ENCODE measurements at places on chromosomes 4 and X.
A peak's percentile ranks its signal among the peaks of the same experiment; 100 is the strongest.

GRCh38 chr4:15003401-15003890 is 1.2 kb downstream of the CPEB2 start:
- peak; percentile 52 for DNase-seq

DNA sequence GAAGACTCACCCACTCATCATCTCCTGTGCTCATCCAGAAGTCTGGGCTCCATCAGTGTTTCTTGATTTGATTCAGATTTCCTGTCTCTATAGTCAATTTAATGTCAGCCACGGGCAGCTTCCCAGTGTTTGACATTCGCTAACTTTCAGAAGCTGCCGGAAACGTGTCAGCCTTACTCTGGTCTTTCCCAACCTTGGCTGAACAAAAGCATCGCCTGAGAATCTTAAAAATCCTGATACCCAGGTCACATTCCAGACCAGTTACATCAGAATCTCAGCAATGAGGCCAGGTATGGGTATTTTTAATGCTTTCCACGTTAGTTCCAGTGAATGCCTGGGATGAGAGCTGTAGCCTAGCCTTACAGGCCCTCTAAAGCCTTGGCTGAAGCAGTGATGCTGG is 233.8 kb downstream of the FRMPD4 start:
- DNase-seq, result no peak

DNA sequence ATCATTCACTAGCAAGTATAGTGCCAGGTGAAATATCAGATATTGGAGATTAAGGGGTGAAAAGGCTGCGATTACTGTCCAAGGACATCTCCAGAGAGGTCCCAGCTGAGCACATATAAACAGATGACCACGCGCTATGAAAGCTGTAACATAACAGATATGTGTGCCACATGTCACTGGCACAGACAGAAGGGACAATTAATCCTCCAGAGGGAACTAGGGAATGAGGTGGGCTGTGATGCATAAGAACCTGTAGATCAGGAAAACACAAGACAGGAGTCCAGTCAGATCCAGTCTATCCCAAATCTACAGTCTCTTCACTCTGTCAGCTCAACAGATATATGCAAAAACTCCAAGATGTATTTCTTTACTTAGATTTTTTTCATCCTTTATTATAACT is 157.2 kb downstream of the LDB2 start:
- DNase-seq, result no peak

DNA sequence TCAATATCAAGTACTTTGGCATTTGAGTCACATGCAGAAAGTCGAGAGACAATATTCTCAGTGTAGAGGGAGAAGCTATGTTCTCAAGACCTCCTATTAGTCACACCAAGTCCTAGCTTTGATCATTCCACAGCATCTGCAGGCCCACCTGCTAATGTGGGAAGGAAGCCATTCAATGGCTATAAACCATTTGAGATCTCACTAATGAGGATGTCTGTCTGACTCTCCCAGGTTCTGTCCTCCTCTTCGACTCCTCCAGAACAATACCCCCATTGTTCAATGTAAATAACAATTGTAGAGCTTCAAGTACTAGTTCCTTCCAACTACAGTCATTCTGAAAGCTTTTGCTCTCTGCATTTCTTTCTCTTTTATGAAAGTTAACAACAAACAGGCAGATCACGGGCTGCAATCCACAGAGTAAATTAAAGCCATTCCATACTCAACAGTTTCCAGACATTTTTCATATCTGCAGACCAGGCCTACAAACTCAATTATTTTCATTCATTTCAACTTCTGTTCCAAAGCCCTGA is 140.2 kb upstream of the EDNRA start:
- no peak for DNase-seq

GRCh38 chr4:52959541-52959940 is 97.4 kb downstream of the RASL11B start:
- DNase-seq, result no peak

DNA sequence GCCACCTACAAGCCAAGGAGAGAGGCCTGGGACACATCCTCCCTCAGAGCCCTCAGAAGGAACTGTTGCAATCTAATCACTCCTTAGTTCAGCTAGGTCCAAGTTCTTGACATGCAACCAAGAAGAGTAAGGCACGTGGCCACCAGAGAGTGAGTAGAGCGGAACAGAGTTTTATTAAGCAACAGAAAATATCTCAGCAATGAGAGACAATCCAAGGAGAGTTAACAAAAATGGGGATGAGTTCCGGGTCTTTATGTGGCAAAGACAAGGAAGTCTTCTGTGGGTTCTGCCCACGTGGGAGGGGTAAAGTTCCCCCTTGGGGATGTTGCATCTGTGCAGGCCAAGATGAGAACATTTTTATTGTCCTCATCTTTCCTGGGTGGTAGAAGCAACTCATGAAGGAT is 38.5 kb upstream of the PROM1 start:
- DNase-seq, result no peak

DNA sequence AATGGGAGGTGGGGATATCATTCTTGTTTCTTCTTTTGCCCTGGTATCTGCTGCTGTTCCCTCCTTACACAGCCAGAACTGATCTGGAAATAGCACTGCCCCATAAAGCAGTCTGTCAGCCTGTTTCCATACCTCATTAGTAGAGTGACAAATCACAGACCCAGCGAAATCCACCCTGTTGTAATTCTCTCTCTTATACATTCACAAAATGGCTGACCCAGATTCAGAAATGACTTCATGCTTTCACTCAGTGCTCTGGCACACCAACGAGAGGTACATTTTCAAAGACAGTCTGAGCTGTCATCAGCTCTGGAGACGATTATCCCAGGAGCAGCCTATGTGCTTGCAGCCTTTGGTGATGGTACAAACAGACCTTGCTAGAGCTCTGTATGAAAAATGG is 164.6 kb downstream of the AFF2 start:
- DNase-seq, result no peak

Data from dorsolateral prefrontal cortex (tissue), 122 donors.